ENCODE measurements at places on chromosomes 2 and 18.

GRCh38 chr2:167127135-167127534 lies 238.9 kb downstream of the XIRP2 start:
- DNase-seq: no peak

- DNase-seq: no peak
Observed at GRCh38 chr2:90077948-90078347, 1386.5 kb downstream of the RPIA start.

DNA sequence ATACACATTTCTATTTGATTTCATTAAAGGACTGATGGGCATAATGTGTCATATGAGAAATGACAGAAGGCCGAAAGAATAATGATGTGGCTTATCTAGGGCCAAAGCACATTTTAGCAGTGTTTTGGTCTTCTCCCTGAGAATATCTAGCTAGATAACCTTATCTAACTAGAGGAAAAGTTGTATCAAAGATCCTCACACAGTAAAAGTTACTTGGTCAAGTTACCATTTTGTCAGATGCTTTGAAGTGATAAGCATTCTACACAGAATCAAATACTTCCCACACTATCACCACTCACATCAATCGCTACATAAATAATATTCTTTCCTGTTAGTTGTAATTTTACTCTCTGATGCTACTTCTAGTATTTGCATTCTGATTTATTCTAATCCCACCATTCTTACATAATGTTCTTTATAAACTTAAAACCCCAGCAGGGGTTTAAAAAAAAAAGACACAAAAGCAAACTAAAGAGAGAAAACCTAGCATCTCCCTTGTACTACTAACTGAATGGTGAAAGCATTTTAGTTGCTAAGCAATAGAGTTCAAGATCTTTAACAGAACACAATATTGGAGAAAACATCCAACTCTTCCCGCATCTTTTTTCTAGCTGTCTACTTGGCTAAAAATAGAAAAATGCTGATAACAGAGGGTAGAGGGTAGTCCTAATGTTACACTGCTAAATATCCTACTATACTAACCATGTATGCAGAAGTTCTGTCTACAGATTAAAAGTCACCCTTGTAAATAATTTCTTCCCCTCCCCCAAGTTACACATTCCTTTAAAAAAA lies 8.0 kb downstream of the XPO1 start:
- DNase-seq: no peak

DNA sequence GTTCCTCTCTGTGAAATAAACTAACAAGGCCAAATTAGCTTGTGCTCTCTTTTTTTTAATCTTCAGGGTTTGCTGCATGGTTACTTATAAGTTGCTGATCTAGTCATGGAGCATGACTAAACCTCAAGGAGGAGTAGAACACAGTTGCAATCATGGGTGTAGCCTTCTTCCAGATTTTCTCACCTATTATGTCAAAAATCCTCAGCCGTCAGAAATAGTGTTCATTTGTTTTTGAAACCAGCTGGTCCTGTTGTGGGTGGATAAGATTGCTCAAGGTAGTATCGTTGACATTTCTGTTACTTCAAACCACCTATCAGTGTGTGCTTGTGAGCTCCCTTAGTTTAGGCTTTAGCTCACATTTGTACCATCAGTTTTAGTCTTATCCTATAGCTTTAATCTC lies 11.2 kb downstream of the RELCH start:
- no peak for DNase-seq

DNA sequence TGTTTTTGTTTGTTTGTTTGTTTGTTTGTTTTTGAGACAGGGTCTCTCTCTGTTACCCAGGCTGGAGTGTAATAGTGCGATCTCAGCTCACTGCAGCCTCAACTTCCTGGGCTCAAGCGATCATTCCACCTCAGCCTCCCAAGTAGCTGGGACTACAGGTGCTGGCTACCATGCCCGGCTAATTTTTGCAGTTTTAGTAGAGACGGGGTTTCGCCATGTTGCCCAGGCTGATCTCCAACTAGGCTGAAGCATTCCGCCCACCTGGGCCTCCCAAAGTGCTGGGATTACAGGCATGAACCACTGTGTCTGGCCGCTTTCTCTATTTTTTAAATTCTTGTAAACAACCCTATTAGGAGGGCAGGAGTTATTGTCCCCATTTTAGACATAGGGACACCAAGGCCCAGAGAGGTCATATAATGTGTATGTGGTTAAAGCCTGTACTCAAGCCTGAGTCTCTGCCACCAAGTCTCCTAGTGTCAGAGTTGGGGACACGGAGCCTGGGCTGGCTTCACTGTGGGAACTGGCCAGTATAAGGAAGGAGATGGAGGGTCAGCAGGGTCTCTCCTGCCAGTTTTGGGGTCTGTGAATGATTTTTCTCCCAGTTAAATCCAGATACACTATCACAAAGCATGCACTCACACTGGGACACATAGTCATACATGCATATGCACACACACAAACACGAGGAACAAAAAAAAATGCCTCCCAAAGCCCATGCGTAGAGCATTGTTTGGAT lies 27.5 kb upstream of the MCFD2 start:
- peak; percentile 36 for DNase-seq

DNA sequence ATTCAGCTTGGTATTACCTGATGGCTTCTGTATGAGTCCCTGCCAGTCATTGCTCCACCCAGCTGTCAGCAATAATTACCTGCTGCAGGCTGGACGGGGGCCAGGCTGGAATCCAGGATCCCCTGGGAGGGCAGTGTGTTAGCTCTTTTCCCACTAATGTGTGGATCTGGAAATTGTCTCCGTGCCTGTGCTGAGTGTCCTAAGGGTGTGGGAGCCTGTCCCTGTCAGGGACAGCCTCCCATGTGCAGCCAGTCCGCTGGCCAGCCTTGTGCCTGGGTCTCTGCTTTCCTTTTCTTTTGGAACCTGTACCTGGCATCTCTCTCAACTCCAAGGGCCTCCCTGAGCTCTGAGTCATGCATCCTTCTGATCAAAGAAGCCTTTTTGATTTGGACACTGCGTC lies 107.2 kb upstream of the SPRED2 start:
- DNase-seq: no peak

GRCh38 chr18:74456017-74456348 lies 1.1 kb downstream of the DIPK1C start:
- DNase-seq: peak; percentile 16

- no peak for DNase-seq
Observed at GRCh38 chr2:157206916-157207315, 50.6 kb upstream of the GALNT5 start.

GRCh38 chr18:74264303-74265020 lies 27.3 kb downstream of the CYB5A start:
- DNase-seq: no peak

- DNase-seq: no peak
Observed at GRCh38 chr2:115294999-115295398, 852.6 kb downstream of the DPP10 start.

DNA sequence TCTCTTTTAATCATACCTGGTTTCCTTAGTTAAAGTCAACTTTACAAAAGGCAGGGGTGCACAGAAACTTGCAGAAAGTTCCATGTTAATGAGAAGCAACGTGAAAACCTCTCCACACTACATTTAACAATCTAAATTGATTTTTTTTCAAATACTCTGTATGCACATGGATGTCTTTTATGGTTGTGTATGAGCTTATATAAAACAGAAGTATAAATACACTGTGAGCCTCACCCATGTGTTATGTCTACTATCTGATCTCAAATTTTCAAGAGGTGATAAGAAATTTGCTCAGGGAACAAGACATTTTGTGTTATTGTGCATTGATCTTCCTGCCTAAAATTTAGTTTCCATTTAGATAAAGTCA lies 617.6 kb downstream of the ADCYAP1 start:
- no peak for DNase-seq

DNA sequence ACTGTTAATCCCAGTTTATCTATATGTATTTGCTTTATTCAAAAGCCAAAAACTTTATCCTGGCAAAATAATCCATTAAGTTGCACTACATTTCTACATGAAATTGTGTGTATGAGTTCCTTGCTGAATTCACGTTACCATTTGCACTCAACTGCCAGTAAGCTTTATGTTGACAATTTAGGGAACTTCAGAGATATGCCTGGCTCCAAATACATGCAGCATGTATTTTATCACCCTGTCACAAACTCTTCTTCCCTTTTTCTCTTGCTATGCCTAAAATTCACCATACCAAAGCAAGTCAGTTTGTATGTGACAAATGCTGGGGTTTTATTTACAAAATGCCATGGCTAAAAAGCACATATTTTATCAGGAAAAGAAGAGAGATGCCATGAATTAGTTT lies 157.6 kb upstream of the CDH2 start:
- DNase-seq: no peak

DNA sequence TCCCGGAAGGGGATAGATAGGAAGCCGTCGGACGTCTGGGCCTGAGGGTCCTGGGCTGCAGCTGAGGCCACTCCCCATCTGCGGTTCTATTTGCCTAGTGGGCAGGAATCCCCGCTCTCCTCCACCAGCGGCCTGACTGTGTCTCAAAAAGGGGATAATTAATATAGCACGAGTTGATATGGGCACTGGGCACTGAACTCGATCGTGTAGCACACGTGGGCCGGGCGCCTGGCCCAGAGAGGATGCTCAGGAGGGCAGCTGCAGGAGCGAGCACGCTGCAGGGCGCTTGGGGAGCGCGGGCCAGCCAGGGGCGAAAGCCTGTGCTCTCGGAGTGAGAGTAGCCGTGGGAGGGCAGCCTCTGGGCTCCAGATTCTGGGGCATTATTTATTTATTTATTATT lies 8.8 kb upstream of the GBX2 start:
- no peak for DNase-seq

- no peak for DNase-seq
Observed at GRCh38 chr2:12714391-12715221, 2.1 kb upstream of the TRIB2 start.

- DNase-seq: no peak
Observed at GRCh38 chr18:5726011-5726410, 169.3 kb downstream of the TMEM200C start.

GRCh38 chr2:188146888-188147287 lies 144.8 kb upstream of the GULP1 start:
- no peak for DNase-seq

GRCh38 chr2:131027566-131028528 lies 65.4 kb downstream of the FAM168B start:
- no peak for DNase-seq

GRCh38 chr2:165633431-165633830 lies 160.6 kb downstream of the GALNT3 start:
- DNase-seq: no peak

DNA sequence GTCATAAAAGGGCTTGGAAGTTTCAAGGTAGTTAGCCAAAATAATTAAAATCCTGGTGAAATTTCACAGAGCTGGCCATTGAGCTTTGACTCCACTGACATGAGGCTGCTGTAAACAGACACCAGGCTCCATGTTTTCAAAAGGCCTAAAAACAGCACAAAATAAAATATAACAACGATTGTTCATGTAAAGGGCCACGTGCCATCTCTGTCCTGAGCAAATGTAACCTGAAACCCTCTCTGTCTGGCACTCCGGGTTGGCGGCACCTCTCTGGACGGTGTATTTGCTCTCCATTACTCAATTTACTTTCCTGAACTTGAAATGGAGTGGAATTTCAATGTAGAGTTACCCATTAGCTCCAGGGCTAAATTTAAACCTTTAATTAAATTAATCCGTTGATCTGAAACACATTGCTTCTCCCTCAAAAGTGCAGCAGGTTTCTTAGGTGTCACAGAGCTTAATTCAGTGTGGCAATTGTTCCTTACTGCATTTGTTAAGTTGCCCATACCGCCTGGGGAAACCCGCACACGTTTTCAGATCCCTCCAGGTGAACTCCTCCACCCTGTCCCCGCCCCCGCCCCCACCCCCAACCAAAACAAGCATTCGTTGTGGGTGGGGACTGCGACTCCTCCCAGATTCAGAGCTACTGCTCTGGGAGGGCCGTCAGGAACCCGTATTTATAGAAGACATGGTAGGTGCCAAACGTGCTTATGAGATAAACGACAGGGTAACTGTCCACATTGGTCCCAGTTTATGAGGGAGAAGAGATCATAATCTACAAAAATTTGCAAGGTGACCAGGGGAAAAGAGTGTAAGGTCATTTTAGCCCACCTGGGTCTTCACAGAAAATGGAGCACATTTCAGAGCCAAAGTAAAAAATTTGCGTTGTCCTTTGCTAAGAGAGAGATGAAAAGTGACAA lies 1.2 kb upstream of the CABLES1 start:
- peak; percentile 45 for DNase-seq

DNA sequence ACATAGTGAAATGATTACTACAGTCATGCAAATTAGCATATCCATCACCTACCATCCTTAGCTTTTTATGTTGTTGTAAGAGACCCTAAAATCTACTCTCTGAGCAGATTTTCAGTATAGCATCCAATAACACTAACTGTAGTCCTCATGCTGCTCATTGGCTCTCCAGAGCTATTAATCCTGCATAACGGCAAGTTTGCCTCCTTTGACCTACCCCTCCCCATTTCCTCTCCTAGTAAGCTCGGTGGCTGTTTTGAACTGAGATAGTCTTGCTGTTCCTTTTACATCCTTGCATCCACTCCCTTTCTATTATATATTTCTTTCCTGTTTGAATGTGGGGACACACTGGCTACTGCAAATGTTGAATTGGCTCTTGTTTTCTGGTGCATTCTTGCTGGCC lies 481.5 kb downstream of the TSN start:
- no peak for DNase-seq

- DNase-seq: no peak
Observed at GRCh38 chr2:189024901-189025618, 50.9 kb downstream of the COL3A1 start.

GRCh38 chr2:212520340-212520739 lies 18.3 kb downstream of the ERBB4 start:
- DNase-seq: no peak

- DNase-seq: no peak
Observed at GRCh38 chr2:34159901-34160300, 560.8 kb upstream of the FAM98A start.

GRCh38 chr18:5964996-5965395 lies 69.7 kb upstream of the TMEM200C start:
- no peak for DNase-seq

DNA sequence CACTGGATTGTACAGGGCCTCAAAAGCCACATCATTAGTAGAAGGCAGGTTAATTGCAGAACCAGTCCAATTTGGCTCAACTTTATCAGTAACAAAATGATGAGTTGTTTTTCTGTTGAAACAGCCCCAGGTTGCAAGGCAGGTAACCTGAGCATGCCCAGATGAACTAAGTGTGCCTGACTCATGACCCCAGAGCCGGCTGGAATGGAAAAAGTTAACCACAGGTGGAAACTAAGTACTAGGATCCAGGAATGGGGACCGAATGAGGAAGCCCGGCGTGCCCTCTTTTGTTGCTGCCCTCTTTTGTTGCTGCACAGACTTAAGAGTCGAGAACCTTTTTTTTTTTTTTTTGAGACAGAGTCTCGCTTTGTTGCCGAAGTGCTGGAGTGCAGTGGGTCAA lies 79.5 kb upstream of the YWHAQ start:
- DNase-seq: peak; percentile 58

GRCh38 chr2:80706951-80707350 lies 402.4 kb upstream of the LRRTM1 start:
- DNase-seq: no peak

GRCh38 chr18:13513481-13513880 lies 212.9 kb downstream of the FAM210A start:
- DNase-seq: no peak

GRCh38 chr2:36889795-36890194 lies 76.5 kb downstream of the STRN start:
- peak; percentile 23 for DNase-seq

- no peak for DNase-seq
Observed at GRCh38 chr2:2775018-2775417, 443.9 kb upstream of the MYT1L start.

All from activated T-cell treated with anti-CD3 and anti-CD28 coated beads, Interleukin-2, amount 50 U/mL, for 48 hours (primary cell).